GM04504 (cell line): ENCODE measurements at places on chromosomes 7 and 10.
A peak's percentile ranks its signal among the peaks of the same experiment; 100 is the strongest.

DNA sequence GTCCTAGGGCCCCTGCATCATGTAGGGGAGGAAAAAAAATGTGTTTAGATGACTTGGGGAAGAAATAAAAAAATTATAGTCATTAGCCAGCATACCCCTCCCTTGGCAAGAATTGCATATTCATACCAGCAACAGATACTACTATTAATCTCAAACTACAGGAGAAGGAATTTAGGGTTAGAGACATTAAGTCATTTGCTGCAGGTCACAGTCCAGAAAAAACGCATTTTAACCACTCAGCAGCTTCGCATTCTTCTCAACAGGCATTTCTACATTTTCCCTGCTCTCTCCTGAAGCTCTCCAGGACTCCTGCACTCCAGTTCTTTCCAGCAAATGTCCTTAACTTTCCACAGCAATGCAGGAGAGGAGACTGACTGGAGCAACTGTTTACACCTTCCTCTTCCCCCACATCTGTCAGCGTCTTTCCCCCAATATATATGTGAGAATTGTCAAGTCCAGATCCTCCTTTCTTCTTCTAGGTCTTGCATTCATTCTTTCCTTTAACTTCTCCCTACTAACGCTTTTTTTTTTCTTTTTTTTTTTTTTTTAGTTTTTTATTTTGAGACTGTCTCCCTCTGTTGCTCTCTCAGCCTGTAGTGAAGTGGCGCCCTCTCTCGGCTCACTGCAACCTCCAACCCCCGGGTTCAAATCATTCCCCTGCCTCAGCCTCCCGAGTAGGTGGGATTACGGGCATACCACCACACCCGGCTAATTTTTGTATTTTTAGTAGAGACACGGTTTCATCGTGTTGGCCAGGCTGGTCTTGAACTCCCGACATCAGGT is 35.6 kb downstream of the PRPS1L1 start:
- no peak for DNase-seq

DNA sequence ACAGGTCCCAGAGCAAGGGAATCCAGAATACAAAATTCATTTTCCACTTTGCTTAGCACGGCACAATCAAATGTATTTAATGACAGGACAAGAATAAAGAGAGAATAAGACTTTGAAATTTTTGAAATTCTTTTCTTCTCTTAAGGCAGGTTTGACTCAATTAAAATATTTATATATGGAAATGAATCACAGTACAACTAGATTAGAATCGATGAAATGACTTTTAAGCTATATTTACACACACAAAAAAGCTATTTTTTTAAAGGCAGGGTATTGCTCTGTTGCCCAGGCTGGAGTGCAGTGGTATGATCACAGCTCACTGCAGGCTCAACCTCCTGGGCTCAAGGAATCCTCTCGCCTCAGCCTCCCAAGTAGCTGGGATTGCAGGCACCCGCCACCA is 265.4 kb upstream of the SLC26A5 start:
- DNase-seq, result no peak

DNA sequence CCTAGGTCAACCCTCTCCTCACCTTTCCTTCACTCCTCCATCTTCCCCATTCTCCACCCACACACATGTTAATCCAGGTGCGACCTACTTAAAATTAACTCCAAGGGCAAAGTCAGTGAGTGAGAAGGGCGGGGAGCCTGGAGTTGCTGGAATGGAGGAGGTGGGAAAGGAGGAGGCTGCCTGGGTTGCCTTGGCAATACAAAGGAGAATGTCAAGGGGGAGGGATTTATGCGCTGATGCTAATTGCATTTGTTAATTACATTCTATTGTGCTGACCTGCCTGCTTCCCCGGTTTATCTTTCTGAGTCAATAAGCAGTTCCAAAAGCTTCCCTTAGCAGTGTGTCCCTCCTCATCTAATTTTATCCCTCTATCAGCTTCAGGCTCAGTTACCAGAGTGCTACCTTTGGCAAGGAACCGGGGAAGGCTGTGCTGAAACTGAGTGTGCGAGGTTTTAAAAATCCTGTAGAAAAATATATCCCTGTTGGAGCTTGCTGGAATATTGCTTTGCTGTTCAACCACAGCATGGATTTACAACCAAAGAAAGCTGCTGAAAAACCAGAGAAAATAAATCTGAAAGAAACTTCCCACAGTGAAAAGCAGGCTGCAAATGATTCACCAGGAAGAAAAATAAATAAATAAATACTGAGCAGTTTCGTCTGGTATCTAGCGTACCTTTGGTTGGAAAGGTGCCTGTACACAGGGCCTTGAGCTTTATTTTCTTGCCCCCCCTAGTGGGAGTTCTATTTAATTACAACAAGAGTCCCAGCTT is 113.2 kb upstream of the DGKB start:
- peak; percentile 59 for DNase-seq

DNA sequence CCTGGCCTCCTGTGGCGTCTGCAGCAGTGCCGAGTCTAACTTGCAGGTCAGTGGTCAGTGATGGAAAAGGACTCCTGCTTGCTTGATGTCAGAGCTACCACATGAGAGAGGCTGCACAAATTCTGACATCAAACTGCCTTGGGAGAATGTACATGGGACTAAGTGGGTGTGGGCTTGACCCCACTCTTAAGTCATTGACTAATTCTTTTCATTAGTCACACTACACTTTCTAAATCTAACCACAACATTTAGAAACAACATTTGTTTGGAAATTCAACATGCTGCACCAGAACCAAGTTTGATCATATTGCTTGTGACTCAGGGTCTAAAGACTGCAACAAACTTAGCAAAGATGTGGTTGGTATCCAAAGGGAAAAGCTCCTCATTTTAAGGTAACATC is 24.4 kb upstream of the CDC14C start:
- DNase-seq, result no peak

DNA sequence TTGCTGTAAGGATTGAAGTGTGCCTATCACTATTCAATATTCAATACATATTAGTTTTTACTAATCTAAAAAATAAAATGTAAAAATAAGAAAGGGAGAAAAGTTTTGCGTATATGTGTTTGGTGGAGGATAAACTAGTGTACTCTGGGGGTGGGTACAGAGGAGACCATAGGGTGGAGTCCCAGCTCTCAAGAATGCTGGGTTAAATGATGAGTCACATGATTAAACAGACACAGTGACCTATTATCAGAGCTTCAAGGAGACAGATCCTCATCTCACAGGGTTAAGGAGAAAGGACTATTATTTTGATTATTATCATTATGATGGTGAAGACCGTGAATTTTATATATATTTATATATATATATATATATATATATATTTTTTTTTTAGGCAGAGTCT is 77.5 kb downstream of the AFAP1L2 start:
- DNase-seq, result no peak

DNA sequence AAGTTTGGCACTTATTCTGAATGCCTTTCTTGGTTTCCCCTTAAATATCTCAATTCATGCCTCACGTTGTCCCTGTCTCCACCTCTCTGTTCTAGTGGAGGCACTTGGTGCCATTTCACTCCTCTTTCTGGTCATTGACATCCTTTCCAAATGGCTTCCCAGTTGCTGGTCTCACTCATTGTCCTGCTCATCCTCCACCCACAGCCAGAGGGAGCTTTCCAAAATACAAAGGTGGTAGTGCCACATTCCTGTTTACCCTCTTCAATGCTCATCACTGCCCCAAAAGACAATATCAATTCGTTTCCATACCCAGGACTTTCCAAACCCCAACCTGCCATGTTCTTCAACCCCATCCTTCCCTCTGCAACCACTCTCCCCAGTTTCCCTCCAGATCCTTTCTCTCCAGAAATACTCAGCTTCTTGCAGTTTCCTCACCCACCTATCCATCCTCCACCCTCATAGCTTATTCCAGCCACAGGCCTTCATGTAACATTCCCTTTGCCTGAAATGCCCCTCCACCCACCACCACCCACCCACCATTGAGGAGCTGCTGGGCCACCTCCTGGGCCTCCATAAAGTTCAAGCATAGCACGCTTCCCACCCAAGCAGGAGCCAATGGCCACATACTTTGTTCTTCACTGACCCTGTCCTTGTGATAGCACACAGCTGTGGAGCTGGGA is 63.1 kb upstream of the ADRB1 start:
- no peak for DNase-seq

GRCh38 chr7:22860784-22861482 is 38.3 kb upstream of the TOMM7 start:
- DNase-seq, result no peak

DNA sequence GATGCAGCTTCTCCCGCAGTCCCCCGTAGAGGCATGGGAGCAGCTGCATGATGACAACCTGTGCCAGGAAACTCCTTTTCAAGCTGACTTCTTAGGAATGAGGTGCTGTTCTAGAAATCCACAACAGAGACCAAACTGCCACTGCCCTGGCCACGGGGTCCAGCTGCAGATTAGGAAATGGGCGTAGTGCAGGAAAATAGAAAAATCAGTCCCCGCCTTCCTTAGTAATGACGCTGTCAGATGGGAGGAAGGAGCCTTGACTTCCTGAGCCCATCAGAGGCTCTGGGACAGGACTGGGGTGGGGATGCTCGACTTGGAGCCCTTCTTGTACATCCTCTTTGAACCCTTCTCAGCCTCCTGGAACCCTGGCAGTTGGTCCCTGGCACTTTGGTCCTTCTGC is 227.8 kb upstream of the GRB10 start:
- DNase-seq, result no peak

DNA sequence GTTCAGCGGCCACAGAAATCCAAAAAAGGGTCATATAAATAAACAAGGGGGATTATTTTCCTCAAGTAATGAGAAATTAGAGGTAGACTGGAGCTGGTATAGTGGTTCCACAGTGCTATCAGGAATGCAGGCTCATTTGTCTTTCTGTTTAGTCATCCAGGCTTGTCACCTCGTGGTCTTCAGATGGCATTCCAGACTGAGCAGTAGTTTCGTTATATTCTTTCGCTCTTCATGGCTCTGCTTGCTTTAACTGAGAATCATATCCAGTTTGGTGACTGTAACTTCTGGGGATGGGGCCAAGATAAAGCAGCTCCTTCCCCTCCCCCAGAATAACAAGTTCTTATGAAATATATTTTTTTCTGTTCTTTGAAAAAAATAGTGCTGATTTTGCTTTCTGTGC is 9.5 kb downstream of the ANKIB1 start:
- peak; percentile 76 for DNase-seq

DNA sequence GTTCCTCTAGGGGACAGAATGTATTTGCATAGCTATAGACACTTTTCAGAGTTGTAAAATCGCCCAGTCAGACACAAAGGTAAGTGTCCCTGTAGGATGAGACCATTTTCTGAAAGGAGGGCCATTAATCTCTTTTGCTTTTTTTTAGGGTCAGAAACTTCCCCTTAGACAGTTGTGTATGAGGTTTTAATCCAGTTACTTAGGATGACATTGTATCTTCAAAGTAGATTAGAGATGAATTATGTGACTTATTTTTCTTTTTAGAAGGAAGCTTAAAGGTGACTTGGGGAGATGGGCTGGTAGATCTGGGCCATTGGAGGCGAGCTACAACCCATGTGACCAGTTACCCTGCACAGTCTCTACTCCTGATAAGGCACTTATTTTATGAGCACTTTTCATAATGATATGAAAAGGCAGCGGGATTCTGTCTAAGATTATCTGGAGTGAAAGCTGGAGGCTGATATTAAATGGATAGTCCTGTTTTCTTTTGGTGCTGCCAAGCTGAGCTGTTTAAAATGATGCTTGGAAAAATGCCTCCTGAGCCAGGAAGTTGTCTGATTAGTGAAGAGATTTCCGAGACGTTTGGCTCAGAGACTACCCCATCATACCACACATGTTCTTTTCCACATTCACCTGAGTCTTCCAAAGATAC is 264.3 kb downstream of the AUTS2 start:
- DNase-seq, result no peak

DNA sequence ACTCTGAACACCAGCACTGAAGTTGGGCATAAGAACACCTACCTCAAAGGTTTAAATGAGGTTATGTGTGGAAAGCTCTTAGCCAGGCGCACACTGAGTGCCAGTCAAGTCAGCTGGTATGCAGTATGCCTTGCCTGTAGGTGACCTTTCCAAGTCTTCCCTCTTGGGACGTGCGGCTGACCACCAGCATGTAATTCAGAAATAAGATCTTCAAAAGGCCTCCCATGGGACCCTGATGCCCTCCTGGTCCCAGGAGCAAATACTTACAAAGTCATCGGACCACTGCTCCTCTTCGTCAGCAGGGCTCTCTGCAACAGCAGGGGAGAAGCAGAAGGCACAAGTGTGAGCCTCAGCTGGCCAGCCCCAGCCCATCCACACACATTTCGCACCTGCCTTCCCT is 40.8 kb downstream of the BLNK start:
- no peak for DNase-seq
